Muscle of leg (tissue), 16 donors: ENCODE measurements at places on chromosomes 7 and 10. TPM values are rescaled to one million over a fixed set of nuclear protein-coding genes. Genes with fewer than 3 reads are reported as not detected.

The COL17A1 gene
- 0.09 TPM for total RNA-seq

- peak; percentile 86 for DNase-seq
Observed at GRCh38 chr7:80134536-80135308, at the start of gene GNAI1. Gene GNAI1, plus strand, starts transcription at chr7:80134831. Its CDS starts 330 bp downstream, at chr7:80135161.

DNA sequence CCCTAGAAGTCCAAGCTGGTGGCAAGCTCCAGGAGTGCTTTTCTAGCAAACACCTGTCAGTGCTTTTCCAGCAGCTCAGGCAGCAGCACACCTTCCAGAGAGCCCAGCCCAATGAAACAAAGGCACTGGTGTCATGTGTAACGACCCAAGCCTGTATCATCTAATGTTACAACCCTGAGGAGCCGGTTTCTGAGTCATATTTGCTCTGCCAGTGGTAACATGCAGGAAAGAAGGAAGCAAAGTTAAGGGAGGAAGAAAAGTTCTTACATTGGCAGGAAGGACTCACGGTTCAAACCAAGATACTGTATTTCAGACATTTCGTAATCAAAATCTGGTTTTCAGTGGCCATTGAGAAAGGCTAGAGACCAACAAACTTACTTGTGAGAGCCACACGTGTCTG, at the start of gene ANKRD22:
ANKRD22 (minus strand) TSS at position 139 of the 400 bp plus-strand sequence. CDS start 237 bp downstream, outside the sequence.
- no peak for DNase-seq

DNA sequence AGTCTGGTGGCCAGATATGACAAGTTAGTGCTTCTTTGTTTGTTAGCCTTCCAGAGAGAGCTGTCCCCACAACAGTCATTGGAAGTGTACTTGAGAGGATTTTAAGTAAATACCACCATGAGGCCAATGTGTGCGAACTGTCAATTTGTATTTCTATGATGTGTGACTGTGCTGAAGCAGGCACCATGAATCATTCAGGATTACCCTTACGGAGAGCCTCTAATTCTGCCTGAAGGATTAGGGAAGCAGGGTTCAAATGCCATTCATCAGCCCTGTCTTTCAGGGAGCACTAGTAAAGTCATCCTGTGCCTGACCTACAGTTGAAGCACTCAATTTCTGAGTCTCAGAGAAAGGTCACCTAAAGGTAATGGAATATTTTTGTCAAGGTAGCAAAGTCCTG, 109.3 kb downstream of the GATA3 start:
- no peak for DNase-seq

DNA sequence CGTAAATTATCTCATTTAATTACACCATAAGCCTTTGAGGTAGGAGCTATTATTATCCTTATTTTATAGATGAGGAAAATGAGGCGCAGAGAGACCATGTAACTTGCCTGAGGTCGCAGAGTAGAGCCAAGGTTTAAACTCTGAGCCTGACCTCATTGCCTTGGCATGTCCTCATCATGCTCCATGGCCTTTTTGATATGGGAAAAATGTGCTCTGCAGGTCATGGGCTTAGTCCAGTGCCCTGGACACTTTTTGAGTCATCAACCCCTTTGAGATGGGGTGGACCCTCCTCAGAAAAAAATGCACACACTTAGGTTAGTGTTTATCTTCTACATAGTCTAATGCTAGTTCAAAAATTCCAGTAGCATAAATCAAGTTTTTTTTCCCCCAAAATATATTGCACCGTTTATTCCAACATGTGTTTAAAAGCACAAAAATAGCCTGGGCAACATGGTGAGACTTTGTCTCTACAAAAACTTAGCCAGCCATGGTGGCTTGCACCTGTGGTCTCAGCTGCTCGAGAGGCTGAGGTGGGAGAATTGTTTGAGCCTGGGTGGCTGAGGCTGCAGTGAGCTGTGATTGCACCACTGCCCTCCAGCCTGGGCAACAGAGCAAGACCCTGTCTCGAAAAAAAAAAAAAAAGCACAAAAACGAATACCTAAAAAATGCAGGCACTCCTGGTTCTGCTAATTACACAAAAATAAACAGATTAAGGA, 28.6 kb upstream of the TMEM178B start:
- DNase-seq: no peak

- DNase-seq: peak; percentile 34
Observed at GRCh38 chr10:129845111-129845753, 118.8 kb downstream of the EBF3 start.
